ENCODE measurements at places on chromosomes 12 and 14.

GRCh38 chr14:56057071-56057741 is 61.0 kb upstream of the PELI2 start:
- DNase-seq: no peak

- DNase-seq: no peak
Observed at GRCh38 chr14:52711666-52712065, 4.7 kb downstream of the PSMC6 start.

- no peak for DNase-seq
Observed at GRCh38 chr12:29054858-29055663, 94.0 kb upstream of the FAR2 start.

- no peak for DNase-seq
Observed at GRCh38 chr12:57370072-57370471, 60.8 kb downstream of the R3HDM2 start.

DNA sequence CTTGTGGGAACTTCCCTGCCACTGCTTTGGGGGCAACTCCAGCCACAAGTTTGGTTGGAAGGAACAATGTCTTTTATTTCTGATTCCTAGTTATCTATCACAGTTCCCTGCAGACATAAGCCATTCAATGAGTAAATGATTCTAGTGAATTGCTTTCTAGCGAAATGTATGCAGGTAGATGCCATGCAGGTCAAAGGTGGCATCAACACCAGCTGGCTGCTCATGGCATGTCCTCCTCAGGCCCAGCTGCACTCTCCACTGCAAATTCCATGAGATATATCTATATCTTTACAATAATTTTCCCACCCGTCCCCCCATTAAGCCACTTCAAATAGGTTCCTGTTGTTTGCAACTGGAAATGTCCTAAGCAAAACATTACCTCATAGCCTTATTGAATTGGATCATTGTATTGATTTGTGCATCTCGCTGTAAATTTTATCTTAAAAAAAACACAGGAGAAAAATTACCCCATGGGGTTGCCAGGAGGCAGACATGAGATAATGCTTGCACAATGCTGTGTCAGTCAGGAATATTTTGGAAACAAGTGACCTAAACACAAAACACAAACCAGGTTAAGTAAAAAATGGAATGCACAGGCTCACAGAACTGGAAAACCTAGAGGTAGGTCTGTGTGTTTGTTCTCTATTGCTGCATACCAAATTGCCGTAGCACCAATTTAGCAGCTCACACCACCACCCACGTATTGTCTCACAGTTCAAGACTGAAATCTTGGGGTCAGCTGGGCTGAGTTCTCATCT is 32.8 kb upstream of the TXNRD1 start:
- no peak for DNase-seq

Data from nephron progenitor cell (in vitro differentiated cells).